ENCODE measurements at places on chromosomes 5 and 9.

- no peak for DNase-seq
Observed at GRCh38 chr5:39469777-39470415, 45.1 kb upstream of the DAB2 start.

- DNase-seq = peak; percentile 30
Observed at GRCh38 chr9:5186416-5187169, 1.2 kb upstream of the INSL6 start.

DNA sequence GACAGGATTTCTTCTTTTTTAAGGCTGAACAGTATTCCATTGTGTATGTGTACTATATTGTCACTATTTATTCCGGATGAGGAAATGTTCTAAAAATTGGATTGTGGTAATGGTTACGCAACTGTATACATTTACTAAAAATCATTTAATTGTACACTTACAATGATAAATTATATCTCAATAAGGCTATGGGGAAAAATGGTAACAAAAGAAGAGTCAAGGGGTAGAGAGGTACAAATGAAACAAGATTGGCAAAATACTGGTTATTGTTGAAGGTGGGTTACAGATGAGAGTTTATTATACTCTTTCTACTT, 62.3 kb upstream of the TNFAIP8 start:
- DNase-seq = no peak

GRCh38 chr5:56211298-56211865, 21.7 kb downstream of the ANKRD55 start:
- DNase-seq = no peak

Data from effector CD8-positive, alpha-beta T cell (primary cell).